ENCODE measurements at places on chromosomes 4 and X.
A peak's percentile ranks its signal among the peaks of the same experiment; 100 is the strongest.

GRCh38 chr4:173515458-173515857 is 14.6 kb downstream of the HAND2 start:
- DNase-seq, result no peak

- no peak for DNase-seq
These were observed 66.5 kb downstream of the UCHL1 start for GRCh38 chr4:41323179-41323578.

DNA sequence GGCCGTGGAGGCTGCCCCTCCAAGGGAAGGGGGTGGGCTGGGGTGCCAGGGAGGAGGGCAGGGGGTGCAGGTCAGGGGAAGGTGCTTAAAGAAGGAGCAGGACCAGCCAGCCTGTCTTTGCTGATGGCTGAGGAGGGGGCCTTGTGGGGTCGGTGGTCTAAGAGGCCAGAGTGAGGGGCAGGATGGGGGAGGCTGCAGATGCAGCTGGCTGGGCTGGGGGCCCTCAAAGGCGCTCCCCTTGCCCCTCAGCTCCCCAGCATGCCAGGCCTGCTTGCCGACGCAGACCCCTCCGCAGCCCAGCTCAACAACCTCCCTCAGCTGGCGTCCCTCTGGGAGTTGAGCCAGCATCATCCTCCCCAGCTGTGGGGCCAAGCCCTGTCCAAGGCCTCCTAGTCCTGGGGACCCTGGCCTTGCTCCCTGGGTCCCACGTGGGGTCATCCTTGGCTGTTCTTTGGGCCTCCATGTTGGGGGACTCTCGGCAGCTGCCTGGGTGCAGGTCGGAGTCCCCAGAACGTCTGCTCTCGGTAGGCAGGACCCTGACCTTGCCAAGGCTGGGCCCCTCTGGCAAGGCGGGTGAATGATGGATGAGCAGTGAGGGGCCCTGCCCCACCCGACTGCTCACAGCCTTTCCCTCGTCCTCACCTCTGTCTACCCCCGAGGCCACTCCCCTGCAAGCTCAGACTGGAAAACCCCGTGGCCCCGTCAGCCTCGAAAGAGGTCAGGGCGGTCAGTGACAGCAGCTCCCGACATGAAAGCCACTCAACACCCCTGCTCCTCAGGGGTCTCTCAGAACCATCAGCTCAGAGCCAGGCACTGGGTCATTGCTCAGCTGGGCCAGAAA is 119.4 kb downstream of the FAM53A start:
- DNase-seq, result no peak

GRCh38 chr4:111930659-111931058 is 214.6 kb upstream of the FAM241A start:
- no peak for DNase-seq

- DNase-seq, result no peak
These were observed 29.9 kb downstream of the SOWAHB start for GRCh38 chr4:76867880-76868655.

DNA sequence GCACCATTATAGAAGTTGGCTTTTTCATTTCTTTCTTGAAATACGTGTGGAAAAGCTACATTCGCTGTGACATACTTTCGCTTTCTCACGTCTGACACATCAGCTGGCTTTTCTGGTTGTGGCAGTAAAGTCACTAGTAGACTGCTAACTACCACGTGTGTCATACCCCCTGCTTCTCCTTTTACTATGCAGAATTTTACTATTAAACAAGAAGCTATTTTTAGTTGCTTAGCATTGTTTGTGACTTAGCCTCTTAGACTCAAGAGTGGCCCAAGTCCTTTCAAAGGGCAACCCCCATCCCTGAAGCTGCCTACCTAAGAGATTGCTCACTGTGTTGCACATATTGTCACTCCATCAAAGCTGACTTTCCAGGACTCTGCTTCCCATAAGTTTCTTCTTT is 2.1 kb upstream of the IL2 start:
- no peak for DNase-seq

- DNase-seq, result no peak
These were observed 65.6 kb downstream of the SPINK2 start for GRCh38 chr4:56755901-56756300.

GRCh38 chr4:172125443-172125842 is 312.2 kb downstream of the GALNTL6 start:
- DNase-seq, result no peak

DNA sequence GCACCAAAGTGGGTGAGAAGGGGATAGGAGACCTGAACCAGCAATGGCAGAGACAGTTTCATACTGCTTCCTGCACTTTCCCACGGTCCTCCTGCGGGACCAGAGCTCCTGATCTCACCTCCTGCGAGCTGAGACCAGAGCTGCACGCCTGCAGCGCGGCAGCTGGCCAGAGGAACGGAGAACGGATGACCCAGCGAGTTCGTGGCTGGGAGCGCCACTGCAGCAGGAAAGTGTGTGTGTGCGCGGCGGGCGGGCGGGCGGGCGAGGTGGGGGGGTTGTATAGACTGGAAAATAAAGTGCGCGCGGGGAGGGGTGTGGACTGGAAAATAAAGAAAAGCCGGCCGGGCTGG is 16.5 kb downstream of the MCF2 start:
- no peak for DNase-seq

- DNase-seq, result no peak
These were observed 27.8 kb downstream of the FRYL start for GRCh38 chr4:48752246-48752645.

- DNase-seq, result no peak
These were observed 146.4 kb downstream of the GPC3 start for GRCh38 chrX:133838761-133839676.

GRCh38 chr4:112517911-112518310 is 1.9 kb upstream of the NEUROG2 start:
- DNase-seq, result no peak

DNA sequence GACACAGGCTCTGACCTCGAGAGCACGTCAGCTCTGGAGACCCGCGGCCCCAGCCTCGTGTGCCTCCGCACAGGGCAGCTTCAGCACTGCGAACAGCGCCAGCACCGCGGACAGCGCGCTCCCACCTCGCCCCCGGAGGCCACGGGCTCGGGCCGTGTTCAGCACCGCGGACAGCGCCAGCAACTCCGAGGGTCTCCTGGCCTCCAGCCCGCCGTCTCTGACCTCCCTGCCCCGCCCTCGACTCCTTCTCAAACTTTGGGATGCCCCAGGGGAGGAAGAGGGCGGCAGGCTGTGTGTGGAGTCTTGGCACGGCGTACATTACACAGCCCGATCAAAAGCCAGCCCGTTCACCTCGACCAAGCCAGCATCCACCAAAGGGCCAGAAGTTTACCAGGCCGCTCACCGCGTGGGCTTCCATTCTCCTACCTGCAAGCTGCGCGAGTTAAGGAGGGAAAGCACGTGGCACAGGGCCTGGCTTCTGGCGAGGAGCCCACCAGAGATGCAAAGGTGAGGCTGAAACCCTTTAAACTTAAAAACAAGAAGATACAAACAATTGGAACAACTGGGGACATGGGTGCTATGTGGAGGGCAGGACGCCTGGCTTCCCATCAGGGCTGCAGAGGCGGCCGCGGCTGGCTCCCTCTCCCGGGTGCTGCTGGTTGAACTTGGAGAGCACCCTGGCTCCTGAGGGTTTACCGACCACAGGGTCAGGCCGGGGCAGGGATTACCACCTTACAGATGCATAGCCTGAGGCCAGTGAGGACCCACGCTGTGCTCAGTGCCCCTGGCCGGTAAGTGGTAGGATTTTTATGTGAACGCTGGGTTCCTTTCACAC is 4.5 kb upstream of the NKX1-1 start:
- DNase-seq, result peak; percentile 54

DNA sequence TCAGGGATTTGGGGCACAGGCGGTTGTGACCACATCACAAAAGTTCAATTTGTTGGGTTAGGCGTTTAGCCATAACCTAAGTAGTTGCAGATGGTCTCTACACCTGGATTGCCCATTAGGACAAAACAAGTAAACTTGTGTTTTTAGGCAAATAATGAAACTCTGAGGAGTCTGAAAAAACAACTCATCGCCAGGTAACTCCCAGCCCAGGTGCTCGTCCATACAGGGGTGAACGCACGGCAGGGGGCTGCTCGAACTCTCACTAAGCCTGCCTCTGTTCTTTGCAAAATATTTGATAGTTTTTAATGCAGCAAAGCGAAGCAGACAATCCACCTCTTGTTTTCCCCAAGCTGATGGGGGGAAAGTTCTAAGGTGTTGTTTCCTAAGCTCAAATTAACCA is 559 bp upstream of the RHOH start:
- no peak for DNase-seq

DNA sequence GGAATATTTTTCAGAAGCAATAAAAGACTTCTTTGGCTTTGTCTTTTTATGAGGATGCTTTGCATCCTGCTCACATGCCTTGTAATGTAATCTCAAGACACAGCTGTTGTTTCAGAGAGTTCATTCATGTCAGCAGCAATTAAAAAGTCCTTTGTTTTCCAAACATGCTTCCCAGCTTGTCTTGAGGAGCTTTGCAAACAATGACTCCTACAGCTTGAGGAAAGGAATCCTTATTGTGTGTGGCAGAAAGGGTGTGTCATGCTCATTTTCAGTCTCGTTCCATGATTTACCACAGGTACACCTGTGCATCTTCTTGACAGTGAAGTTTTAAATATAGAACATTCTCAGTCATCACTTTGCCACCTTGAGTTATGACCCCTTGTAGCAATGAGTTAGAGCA is 139.2 kb upstream of the AADAT start:
- DNase-seq, result no peak

- DNase-seq, result no peak
These were observed 138.7 kb upstream of the FAM47C start for GRCh38 chrX:36869457-36869856.

- DNase-seq, result no peak
These were observed 172.6 kb downstream of the AMELX start for GRCh38 chrX:11465648-11466411.

- DNase-seq, result no peak
These were observed 1.0 kb downstream of the AGA start for GRCh38 chr4:177441061-177441802.

DNA sequence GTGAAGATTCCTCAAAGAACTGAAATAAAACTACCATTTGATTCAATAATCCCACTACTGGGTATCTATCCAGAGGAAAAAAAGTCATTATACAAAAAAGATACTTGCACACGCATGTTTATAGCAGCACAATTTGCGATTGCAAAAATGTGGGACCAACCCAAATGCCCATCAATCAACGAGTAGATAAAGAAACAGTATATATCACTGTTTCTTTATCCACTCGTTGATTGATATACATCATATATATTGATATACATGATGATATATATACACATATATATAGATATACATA is 13.6 kb upstream of the AFP start:
- no peak for DNase-seq

- DNase-seq, result no peak
These were observed 54.0 kb upstream of the PACRGL start for GRCh38 chr4:20646287-20646686.

GRCh38 chrX:153590961-153591956 is 7.7 kb downstream of the CCNQ start:
- DNase-seq, result no peak

GRCh38 chr4:23091711-23092110 is 399.0 kb downstream of the GBA3 start:
- no peak for DNase-seq

DNA sequence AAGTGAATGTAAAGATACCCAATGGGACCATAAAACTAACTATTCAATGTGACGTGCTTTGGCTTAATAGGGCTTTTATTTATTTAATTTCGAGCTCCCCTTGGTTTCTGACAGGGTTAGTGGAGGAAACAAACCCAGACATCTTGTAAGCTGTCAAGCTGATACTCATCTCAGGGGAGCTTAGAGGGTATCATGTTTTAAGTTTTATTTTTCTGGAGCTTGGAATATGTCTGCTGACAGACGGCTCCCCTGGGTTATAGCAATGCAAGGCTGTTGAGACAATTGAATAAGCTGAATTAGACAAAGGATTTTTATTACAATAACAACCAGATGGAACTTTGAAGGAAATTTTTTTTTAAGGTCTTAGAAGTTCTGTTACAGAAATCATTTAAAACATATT is 456.5 kb downstream of the IL1RAPL1 start:
- DNase-seq, result no peak

DNA sequence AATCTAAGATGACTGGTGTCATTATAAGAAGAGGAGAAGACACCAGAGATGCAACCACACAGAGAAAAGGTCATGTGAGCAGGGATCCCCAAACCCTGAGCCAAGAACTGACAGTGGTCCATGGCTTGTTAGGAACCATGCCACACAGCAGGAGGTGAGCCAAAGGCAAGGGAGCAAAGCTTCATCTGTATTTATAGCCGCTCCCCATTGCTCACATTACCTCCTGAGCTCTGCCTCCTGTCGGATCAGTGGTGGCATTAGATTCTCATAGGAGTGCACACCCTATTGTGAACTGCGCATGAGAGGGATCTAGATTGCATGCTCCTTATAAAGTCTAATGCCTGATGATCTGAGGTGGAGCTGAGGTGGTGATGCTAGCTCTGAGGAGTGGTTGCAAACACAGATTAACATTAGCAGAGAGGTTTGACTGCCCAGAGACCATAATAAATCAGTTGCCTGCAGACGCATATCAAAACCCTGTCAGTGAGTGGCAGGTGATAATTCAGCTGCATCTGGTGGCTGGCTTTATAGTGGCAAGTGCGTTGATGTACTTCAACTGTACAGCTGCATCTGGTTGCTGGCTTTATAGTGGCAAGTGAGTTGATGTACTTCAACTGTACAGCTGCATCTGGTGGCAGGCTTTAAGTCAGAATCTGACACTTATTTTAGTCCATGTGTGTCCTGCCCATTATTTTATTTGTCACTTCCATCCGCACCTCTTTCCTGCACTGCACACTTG is 19.8 kb upstream of the CXCL2 start:
- DNase-seq, result no peak

DNA sequence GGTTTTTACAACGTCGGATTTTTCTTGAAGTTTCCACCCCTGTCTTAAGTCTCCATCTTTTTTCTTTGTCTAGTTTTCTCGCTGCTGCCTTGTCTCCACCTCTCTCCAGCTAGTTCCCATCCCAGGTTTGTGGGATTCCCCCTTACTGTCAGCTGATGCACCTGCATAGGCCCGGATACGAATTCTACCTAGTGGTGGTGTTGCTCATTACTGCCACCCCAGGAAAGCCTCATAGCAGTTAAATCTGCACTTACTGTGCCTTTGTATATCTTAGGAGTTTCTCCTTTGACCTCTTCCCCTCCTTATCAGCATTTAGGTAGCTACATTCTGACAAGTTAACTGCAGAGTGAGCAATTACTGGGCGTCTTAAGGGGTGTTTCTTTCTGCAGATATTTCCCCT is 1693.1 kb upstream of the TENM3 start:
- DNase-seq, result no peak

- DNase-seq, result no peak
These were observed 19.5 kb downstream of the L1CAM start for GRCh38 chrX:153866302-153867019.

- no peak for DNase-seq
These were observed 61.6 kb downstream of the RGS12 start for GRCh38 chr4:3354455-3354811.

- no peak for DNase-seq
These were observed 5.3 kb downstream of the OCRL start for GRCh38 chrX:129545408-129545807.

GRCh38 chr4:106201373-106201772 is 114.6 kb downstream of the TBCK start:
- no peak for DNase-seq

GRCh38 chrX:127861611-127862010 is 190.6 kb downstream of the ACTRT1 start:
- DNase-seq, result no peak
